Vagina (tissue), 2 donors: ENCODE measurements at places on chromosomes 5 and 9. TPM values are rescaled to one million over a fixed set of nuclear protein-coding genes. Genes with fewer than 3 reads are reported as not detected.

Gene WDR38
- not detected for total RNA-seq

DNA sequence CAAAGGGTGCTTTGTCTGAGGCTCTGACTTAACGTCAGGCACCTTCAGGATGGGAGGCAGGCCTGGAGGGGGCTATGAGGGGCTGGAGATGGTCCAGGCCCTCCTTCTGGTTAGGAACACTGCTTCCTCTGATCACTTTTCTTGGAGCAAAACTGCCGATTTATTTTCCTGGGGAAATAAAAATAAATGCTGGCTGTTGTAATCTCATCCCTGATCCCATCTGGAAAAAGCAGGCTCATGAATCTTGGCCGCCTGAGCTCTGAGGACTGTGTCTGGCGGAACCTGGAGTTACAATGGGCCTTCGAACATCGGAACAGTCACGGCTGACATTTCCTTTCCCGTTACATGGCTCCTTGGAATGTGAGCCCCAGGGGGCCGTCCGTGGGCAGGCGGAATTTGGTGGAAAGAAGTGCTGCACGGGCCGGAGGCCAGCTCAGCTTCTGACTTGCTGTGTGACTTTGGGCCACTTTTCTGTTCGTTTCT lies 157.8 kb downstream of the RGS3 start:
- no peak for DNase-seq

GRCh38 chr9:117485176-117485575 lies 70.3 kb upstream of the ASTN2 start:
- DNase-seq, result no peak

Gene DPYSL3
- 68.5 TPM for total RNA-seq

GRCh38 chr9:69645488-69645887 lies 26.7 kb downstream of the APBA1 start:
- DNase-seq, result no peak

- DNase-seq, result no peak
Measured at GRCh38 chr5:88889189-88890069, 6.4 kb upstream of the MEF2C start.

GRCh38 chr5:80864706-80865435 lies 95.3 kb upstream of the RASGRF2 start:
- DNase-seq, result no peak

Gene MACROH2A1
- 190 TPM for total RNA-seq

- DNase-seq, result no peak
Measured at GRCh38 chr9:99475401-99476065, 253.5 kb downstream of the SEC61B start.

GRCh38 chr9:2066312-2067273 lies 51.4 kb downstream of the SMARCA2 start:
- no peak for DNase-seq

Gene GPX3
- 3,069 TPM for total RNA-seq

Gene IL3
- total RNA-seq, result not detected

DNA sequence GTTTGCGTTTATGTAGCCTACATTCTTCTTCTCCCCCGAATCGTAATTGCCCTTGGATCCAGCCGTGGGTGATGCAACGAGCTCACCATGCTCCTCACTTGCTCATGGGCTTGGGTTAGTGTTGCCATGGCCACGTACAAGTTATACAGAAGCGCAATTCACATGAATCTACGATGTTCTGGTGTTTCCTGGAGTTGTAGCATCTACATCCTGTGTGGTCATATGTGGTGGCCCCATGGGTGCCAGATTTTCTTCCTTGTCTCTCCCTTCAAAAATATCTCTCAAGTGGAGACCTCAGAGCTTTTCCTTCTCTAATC lies 115.3 kb downstream of the TLE4 start:
- DNase-seq, result no peak

DNA sequence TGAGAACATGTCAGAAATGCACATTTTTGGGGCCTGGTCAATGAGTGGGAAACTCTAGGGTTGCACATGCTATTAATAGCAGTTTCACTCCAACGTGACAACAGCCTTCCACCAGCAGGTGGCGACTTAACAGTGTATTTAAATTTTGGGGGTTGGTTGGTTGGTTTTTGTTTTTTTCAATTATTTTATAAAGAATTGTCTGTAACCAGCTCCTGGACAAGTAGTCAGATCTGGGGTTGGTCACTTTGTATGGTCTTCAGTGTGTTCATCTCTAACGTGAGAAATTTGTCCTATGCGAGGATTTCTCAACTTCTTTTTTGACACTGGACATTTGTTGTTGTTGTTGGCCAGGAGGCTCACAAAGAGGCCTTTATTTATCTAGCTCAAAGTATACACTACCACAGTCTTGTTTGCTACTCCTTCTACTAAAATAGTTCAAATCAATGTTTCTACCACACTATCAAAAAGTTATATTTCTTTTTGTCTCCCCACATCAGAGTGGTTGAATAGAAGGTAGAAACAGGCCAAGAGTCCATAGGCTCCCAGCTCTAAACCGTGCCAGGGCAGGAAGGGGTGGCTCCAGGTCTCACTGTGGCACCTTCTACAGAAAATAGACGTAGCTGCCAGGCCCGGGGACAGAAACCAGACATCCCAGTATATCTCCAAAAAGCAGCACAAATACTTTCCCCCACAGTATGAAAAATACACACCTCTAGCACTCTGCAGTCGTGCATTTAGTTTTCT lies 110.4 kb downstream of the TRPM6 start:
- DNase-seq, result no peak

DNA sequence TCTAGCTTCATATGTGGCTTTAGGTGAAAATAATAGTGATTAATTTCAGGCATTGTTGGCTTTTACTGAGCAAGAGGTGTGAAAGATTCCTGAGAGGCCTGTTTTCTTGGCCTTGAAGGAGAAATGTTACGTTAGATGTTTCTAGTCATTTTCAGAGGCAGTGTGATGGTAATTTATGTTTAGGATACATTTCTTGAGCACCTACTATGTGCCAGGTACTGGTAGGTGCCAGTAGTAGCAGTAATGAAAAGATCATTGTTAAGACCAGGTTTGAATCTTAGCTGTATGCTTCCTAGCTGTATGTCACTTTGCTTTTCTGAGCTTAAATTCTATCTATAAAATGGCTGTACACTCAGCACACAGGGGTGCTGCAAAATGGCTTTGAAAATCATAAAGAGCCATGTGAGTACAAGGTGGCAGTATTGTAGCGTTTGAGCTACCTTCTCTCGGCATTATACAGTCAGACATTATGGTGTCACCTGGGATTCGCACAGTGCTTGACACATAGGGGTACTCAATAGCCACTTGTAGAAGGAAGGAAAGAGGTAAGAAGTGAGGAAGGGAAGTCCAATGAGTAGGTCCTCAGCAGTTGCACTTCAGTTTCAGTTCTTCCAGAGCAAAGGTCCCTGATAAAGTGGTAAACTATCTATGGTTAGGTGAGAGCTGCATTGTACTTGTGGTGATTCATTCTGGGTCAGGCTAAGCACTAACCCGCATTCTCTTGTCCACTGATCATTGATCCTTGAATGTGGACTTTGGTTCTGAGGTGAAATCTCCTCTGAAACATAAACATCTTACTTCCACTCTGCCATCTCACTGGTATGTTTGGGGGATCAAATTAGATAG lies 166.5 kb upstream of the NR3C1 start:
- no peak for DNase-seq

Gene VLDLR
- 4.7 TPM for total RNA-seq

DNA sequence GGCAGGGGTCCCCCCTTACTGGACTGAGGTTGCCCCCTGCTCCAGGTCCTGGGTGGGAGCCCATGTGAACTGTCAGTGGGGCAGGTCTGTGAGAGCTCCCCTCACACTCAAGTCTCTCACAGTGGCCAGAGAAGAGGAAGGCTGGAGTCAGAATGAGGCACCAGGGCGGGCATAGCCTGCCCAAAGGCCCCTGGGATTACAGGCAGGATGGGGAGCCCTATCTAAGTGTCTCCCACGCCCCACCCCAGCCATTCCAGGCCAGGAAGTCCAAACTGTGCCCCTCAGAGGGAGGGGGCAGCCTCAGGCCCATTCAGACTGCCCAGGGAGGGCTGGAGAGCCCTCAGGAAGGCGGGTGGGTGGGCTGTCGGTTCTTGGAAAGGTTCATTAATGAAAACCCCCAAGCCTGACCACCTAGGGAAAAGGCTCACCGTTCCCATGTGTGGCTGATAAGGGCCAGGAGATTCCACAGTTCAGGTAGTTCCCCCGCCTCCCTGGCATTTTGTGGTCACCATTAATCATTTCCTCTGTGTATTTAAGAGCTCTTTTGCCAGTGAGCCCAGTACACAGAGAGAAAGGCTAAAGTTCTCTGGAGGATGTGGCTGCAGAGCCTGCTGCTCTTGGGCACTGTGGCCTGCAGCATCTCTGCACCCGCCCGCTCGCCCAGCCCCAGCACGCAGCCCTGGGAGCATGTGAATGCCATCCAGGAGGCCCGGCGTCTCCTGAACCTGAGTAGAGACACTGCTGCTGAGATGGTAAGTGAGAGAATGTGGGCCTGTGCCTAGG lies at the start of gene CSF2:
TSS of gene CSF2 (plus strand) at position 559 of the 783 bp plus-strand sequence. CDS start at position 594, 35 bp downstream.
- no peak for DNase-seq

DNA sequence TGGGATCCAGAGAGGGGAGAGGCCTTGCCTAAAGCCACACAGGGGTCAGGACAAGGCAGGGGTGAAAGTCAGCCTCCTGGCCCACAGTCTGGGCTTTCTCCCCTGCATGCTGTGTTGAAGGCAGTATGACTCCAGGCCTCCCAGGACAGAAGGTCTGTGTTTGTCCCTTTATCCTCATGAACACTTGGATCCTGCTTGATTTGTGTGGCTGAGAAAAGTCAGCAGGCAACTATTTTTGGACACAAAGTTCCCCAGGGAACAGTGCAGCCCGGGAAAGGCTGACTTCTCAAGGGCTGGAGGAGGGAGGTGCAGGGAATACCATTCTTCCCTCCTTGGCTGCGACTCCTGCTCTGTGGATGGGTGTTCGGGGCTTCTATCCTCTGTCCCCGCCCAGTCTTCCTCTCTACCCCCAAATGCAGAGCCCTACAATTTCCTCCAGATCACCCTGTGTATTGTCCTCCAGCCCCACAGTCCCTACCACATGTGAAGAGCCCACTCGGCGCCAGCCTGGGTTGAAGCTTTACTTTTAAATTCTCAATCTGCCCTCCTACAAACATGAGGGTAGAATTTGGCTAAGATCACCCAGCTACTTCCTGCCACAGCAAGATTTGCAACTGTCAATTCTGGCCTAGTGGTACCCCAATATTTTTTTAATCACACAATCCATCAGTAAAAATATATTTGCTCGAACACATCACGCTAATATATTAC lies 4.1 kb downstream of the AKNA start:
- no peak for DNase-seq

Gene PTGDS
- total RNA-seq, result 301 TPM

Gene FAXDC2
- 35.4 TPM for total RNA-seq

Gene FOXD4L4
- not detected for total RNA-seq

Gene NR3C1
- total RNA-seq, result 46.7 TPM

DNA sequence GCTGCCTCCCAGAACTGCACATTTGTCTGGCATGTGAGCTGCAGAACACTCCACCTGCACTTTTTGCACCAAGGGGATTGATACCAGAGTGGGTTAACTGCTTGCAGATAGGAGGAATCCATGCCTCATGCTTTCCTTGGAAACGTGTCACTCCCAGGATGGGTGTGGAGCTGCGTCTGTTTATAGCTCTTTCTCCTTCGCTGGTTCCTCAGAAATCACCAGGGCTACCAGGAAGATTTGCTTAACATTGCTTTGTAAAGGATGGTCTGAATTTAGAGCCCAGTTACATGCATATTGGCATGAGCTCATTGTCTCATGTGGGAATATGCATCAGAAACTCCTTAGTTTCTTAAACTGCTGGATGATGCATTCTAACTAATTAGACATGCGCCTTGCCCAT lies 234.6 kb downstream of the GADD45G start:
- DNase-seq, result no peak

GRCh38 chr9:96493757-96494156 lies 43.8 kb downstream of the HABP4 start:
- no peak for DNase-seq

- no peak for DNase-seq
Measured at GRCh38 chr5:129906177-129906887, 2.1 kb downstream of the CHSY3 start.

DNA sequence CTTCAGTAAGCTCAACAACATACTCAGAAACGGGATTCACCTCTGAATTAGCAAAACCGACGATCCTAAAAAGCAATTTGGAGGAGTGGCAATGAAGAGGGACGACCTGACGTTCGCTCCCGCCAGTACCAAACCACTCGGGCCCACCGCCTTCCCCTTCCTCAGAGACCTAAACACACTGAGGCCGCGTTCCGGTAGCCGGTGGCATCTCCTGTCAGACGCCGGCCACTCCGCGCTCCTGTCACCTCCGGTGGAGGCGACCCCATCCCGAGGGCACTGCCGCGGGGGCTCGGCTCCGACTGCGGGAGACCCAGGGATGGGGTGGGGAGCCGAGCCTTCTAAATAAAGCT lies 617 bp downstream of the PPP6C start:
- DNase-seq, result no peak

GRCh38 chr9:136847826-136848392 lies 1.3 kb upstream of the PHPT1 start:
- no peak for DNase-seq

GRCh38 chr5:72510610-72511181 lies 3.5 kb upstream of the ZNF366 start:
- DNase-seq, result no peak
